ENCODE measurements at places on chromosomes 5 and 9.

- no peak for DNase-seq
Observed at GRCh38 chr5:150545246-150545645, 37.3 kb downstream of the NDST1 start.

- no peak for DNase-seq
Observed at GRCh38 chr5:110846398-110847001, 107.7 kb downstream of the SLC25A46 start.

DNA sequence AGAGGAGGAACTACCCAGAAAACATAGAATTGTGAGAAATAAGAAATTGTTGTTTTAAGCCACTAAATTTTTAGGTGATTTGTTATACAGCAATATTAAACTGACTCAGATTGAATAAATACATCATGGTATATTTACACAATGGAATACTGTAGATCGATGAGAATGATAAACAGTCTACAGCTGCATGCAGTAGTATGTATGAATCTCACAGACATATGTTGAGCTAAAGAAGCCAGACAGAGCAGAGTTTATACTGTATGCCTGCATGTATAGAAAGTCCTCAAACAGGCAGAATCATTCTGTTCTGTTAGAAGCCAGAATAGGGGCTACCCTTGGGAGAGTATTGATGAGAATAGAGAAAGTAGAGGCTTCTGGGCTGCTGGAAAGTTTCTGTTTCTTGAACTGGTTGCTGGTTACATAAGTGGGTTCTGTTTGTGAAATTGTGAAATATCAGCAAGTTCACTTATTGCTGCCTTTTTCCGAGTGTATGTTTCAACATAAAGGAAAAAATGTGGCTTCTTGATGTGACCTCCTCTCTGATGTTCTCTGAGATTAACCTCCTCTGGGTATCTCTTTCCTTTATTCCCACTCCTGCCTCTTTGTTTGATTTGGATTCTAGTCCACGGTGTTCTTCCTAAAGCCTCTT, 9.6 kb downstream of the KIAA1958 start:
- no peak for DNase-seq

DNA sequence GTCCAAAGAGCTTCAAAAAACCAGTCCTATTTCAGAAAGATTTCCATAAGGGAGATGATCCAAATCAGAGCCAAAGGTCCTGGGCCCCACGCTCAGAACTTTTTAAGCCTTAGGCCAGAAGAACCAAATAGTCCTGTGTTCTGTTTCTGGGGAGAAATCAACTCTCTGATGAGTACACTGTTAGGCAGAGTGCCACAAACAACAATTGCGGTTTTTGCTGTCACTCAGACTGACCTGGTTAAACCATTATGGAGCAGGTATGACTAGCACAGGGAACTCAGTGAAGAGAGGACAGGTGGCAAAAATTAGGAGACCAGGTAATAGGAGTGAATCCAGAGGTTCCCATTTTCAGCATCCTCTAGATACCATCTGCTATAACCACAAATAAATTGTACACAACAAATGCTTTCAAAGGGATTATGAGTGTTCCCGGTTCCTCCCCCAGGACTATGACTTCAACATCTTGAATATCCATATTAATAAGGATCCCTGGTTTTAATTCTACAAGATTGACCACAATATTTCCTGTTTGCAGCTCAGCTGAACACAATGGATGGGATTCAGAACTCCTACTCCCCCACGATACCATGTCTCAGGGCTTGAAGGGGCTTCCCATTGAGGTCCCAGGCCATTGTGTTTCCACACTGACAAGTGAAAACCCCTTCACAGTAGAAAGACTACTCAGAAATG, 52.1 kb upstream of the FREM1 start:
- no peak for DNase-seq

DNA sequence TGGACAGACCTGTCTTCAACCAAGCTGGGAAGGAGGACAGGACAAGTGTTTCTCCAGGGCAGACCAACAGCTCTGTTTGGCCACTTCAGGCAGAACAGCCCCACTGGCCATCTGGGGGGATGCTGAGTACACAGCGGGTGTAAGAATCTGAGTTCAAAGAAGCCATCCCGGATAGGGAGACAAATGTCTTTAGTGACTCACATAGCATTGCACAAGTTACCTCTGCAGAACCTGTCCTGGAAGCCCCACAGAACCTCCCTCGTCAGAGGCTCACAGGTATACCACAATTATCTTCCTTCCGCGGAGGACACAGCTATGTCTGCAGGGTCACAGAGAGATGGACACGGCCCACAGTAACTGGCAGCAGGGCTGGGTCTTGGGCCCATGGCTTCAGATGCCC, 2.0 kb downstream of the OR2V2 start:
- no peak for DNase-seq

DNA sequence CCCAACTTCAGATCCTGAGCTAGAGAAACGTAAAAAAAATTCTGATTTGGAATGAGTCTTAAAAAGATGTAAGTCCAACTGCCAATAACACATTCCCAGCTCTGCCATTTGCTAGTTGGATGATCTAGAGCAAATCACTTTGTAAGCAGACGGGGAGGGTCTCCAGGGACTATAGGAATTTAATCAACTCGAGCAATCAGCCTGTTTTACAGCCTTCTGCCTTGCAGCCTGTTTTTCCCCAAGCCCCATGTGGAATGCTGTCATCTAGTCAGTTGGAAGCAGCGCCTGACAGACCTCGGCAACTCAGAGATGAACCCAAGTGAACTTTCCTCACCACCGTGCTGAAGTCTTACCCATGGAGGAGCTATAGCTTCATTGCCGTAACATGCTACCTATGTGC, 34.8 kb upstream of the HRH2 start:
- no peak for DNase-seq

- no peak for DNase-seq
Observed at GRCh38 chr5:1239505-1240251, 14.5 kb downstream of the SLC6A18 start.

- no peak for DNase-seq
Observed at GRCh38 chr9:4985386-4986266, 554 bp downstream of the JAK2 start.

- DNase-seq: no peak
Observed at GRCh38 chr5:126633552-126633951, 32.8 kb downstream of the PHAX start.

DNA sequence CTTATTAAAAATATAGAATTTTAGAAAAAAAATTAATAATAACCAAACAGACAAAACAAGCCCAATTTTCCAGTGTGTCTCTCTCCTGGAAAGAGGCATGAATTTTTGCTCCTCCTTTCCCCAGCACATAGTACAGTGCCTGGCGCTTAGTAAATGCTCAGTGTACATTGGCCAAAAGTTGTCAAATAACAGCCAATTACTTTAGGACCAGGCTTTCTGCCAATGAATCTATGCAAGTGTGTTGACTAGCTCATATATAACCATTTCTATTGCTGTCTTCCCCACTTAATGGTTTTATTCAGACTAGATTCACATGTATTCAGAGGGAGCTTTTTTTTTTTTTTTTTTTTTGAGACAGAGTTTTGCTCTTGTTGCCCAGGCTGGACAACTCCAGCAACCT, 120.1 kb upstream of the CD180 start:
- DNase-seq: no peak

- DNase-seq: no peak
Observed at GRCh38 chr5:144131261-144131660, 39.2 kb downstream of the YIPF5 start.

DNA sequence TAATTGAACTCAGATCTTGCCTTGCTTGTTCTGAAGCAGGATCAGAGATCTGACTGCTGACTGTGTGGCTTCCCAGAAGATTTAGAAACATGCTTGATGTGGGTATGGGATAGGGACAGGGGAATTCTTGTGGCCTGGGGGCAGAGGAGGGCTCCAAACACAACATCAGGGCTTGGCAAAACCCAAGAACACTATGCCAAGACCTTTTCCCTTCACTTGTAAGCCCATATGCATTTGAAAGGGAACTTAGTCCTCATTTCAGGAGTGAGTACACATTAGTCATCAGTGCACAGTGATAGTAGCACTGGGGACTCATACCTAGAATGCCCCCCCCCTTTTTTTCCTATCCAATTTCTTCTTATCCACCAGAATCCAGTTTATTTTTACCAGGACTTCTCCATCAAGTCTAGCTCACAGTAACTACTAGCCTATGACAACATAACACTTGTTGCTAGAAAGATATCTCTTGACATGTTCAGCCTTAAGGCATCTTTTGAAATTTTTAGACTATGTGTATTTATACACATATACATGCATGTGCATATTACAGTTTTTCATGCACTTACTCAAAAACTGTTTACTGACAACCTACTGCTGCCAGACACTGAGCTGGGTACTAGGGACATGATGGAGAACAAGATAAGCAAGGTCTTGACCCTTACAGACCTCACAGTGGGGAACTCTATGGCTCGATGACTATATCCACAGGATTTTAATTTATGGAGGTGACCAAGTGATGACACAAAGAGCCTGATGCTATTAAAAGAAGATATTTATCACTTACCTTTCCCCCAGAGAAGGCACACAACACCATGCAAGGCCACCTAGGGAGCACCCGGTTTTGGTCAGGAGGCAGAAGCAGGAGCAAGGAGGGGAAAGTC, 158.3 kb upstream of the MAP3K1 start:
- no peak for DNase-seq

DNA sequence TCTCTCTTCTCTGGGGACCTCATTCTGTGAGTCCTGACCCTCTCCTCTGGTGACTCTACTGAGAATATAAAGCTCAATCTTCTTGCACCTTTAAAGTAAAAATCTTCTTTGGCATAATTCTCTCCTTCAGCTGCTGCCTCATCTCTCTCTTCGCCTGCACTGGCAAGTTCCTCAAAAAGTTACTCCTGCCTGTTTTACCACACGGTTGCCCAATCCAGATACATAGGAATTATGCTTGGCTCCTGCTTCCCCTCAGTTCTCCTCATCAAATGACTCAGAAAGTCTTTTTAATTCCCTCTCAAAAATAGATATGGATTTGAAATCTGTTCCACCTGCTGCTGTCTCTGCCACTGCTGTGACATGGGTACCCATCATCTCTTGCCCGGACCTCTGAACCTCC, 14.4 kb upstream of the HRCT1 start:
- DNase-seq: no peak

- no peak for DNase-seq
Observed at GRCh38 chr9:88716596-88717290, 181.8 kb downstream of the NXNL2 start.

DNA sequence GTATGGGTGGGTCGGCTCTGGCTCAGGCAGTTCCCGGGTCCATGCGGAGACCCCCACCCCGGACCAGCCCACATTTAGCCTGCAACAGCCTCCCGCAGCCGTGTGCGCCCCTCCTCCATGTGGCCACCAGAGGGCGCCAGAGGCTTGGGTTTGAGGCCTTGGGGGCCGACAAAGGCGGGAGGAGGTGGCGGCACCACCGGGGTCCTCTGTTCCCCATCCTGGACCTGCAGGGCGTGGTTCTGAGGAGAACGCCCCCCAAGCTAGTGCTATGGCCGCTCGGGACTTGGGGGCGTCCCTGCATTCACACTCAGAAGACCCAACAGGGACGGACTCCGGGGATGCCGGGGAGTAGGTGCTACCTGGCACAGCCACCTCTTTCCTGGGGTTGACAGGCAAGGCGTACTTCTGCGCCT, 16.5 kb downstream of the ASS1 start:
- DNase-seq: no peak

DNA sequence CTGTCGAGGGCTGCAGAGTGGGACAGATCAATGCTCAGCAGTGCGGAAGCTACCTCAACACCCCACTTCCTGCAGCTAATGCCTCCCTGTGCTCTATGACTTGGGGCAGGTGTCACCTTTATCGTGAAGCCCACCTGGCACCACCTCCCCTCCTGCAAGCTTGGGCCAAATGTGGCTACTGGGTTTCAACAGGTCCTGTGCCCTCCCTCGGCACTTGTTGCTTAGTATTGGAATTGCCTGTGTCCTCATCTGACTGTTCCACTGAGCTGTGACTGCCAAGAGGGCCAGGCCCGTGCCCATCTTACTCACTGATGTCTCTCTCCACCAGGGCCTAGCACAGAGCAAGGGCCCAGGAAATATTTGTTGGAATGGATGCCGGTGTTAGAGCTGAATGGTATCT, 9.4 kb downstream of the SLC27A4 start:
- DNase-seq: no peak

GRCh38 chr5:100026606-100027005, 508.6 kb upstream of the FAM174A start:
- DNase-seq: no peak

DNA sequence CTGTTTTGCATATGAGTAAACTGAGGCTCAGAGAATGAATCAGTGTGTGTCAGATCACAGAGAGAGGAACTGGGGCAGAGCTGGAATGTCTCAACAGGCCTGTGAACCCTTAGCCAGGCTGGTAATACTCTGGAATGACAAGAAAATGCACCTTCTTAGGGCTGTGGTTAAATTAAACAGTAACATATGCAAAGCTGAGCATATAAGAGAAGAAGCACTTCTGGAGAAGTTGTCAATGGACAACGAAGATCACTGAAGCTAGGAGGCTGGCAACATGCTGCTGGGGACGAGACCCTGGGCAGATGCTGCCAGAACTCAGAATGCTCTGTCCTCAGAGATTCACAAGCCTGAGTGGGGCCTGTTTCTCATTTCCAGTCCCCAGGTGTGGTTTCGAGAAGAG, 64.6 kb upstream of the EPB41L4B start:
- no peak for DNase-seq

DNA sequence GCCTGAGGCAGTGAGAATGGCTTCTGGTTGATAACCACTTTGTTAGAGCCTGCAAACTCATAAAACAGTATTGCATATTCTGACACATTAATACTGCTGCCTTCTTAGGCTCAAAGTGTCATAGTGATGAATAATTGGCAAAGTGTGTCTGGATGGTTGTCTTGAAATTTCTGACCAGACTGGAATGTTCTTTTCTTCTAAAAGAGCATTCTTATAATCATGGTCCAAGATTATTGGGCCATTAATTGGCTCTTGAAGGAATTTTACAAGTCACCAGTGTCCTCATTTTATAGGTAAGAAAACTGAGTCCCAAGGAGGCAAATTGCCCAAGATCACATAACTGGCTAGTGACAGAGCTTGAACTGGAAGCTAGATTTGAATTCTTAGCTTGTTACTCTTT, 111.7 kb downstream of the PCSK1 start:
- no peak for DNase-seq

GRCh38 chr5:150075806-150076205, 10.5 kb downstream of the CSF1R start:
- DNase-seq: no peak

DNA sequence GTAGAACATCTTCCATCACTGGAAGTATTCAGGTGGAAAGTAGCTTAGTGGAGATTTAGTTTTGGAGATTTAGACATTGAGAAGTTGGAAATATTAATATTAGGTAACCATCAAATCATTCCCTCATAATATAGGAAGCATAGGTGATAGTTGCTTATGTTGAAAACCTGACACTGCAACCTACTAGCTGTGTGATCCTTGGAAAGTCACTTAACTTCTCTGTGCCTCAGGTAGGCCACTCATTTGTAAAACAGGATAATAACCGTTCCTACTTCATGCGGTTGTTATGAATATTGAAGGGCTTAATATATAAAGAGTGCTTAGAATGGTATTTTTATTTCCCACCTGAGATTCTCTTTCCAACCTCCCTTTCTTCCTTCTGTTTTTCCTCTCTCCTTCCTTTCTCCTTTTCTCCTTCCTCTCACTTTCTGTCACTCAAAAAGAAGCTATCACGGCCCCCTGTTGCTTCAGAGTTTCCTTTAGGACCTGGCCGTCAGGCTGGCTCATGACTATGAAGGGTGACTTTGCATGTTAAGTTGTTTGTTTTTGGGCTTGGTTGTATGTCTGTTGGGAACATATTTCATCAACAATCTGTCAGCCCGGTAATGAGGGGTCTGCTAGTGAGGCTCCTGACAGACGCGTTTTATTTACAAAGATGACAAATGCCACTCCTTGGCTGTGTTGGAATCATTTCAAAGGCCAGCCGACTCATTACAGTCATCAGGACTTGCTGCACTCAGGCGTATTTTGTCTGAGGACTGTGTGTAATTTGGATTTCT, 31.0 kb downstream of the DOCK2 start:
- no peak for DNase-seq

Data from esophagus squamous epithelium (tissue), 5 donors.